ENCODE measurements at places on chromosomes 7 and 10.

DNA sequence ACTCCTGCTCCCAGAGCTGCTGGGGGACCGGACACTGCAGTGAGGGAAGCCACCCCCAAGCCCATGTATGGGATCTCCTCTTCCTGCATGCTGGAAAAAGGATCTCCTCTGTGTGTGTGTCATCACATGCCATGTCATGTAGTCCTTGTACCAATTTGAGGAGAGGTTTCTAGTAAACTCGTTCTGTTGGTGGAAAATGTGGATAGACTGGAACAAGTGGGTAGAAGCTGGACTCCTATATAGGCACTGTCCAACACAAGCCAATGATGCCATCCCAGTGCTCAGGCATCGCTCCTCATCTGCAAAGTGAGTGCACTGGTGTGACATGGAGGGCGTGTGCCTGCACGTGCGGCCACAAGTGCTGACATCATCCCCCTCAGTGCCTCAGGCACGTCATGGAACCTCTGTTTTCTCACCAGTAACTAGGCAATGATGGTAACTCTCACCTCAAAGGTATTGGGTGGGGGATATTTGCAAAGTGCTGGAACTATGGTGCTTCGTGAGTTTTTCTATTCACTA lies 19.3 kb downstream of the MYO1G start:
- DNase-seq, result no peak

GRCh38 chr7:101009629-101010028 lies 10.3 kb upstream of the MUC17 start:
- DNase-seq, result no peak

DNA sequence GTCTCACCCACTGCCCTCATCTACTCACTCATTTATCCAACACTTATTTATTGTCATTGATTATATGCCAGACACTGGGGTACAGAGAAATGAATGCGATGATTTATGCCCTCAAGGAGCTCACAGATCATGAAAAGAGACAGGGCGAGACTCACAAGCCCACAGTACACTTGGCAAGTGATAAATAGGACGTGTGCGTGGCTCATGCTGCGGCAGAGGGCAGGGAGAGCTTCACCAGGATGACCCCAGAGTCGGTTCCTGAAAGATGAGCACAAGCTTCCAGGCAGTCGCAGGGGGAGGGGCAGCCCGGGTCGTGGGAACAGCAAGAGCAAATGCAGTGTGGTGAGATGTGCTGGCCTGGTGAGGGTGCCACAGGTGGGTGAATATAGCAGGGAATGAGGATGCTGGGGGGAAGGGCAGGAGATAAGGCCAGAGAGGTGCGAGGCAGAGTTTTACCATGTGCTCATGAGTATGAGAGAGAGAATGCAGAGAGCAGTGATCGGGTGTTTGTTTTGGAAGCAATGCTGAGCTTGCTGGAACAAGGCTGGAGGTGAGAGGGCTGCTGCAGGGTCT lies 70.9 kb downstream of the ATXN7L1 start:
- DNase-seq, result no peak

DNA sequence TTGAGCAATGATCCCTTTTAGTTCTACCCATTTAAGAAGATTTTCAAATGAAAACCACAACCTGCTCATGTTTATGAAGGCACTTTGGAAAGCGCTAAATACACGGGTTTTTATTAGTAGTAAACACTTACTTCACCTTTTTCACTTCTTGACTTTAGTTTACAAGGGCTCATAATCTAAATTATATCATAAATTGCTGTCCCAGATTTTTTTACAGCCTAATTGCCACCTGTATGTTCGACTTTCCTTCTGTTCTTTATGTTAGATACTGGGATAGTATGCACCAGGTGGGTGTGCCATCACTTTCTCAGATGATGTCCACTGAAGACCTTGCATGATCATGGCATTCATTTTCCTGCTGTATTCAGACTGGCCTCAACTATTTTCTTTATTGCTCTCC lies 22.5 kb downstream of the CFTR start:
- DNase-seq, result no peak

DNA sequence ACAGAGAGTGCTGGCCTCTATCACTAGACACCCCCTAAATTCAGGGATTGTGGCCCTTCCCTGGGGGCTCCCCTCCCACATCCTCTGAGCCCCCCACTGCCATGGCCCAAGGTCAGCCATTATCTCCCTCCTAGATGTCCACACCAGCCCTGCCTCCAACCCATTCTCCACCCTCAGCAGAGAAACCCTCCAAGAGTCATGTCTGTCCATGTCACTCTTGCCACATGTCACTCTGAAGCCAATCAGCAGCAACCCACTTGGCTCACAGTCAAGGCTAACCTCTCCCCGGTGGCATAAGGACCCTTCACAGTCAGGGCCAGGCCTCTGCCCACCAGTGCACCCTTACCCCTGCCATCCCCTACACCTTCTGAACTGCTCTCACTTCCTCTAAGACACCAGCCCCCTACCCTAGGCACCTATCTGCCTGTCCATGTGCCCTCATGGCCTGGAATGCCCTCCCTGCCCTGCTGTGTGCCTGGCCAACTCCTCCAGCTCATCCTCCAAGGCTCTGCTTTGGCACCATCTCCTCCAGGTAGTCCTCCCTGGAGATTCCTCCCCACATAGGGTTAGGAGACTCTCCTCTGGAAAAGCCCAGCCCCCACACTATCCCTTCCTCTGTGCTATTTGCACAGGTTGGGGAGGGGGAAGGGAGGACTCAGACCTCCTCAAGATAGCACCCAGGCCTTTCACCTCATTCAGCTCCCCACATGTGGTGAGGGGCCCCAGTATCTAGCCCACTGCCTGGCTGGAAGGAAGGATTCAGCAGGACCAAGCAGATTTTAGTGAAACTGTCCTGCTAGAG lies 83.7 kb downstream of the GRID1 start:
- DNase-seq, result no peak

DNA sequence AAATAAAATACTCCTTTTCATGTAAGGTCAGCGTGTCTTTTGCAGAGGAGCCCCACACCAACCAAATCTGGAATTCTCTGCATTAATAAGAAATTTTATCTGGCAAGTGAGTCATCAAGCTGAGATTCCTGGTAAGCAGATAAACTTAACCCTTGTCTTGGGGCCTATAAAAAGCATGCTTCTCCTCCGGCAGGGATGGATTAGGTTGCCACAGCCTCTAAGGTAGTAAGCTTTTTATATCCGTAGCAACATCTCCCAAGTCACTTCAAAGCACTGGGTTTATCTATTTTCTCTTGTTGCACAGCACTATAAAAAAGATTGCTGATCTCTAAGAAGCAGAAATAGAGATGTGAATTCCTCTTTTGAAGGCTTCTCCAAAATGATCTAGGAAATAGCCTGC lies 202.8 kb upstream of the NOBOX start:
- no peak for DNase-seq

DNA sequence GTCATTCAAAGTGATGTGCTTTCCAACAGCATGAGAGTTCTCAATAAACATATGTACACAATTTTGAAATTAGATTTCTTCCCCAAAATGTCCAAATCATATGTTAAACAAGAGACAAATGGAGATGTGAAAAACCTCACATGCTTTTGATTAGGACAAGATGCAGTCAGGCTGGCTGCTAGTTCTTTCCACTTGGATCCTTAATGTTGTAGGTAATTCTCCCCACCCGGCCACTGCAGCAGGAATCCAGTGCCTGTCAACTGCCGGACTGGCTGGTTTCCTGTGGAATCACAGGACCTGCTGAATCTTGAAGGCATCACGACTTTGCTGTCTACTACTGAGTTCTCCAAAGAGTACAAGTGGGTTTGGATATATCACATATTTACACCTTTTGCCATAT lies 138.6 kb upstream of the AKR1E2 start:
- DNase-seq, result no peak

DNA sequence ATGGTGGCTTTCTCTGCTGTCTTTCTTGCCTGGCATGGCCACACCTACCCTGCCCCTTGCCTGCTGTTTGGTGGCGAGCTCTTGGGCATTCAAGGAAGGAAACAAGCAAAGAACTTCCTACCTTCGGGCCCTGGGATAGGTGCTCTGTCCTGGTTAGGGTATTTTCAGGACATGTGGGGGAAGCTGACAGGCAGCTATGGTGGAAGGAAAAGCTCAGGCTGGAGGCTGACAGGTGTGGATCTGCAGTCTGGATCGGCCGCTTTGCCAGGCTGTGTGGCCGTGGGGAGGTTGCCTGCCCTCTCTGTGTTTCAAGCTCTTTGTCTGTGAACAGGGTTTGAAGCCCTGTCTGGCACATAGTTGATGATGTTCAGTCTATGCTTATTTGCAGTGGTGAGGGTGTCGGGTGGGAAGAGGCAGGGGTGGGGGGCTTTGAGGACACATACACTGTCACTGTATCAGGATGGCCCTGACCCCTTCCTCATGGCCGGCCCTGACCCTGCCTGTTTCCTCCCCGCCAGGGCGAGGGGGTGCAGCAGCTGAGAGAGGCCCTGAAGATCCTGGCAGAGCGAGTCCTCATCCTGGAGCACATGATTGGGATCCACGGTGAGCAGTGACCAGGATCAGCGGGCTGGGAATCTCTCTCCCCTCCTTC lies 73.7 kb downstream of the MYL10 start:
- no peak for DNase-seq

GRCh38 chr10:132243141-132243540 lies 56.4 kb downstream of the DPYSL4 start:
- DNase-seq, result no peak

DNA sequence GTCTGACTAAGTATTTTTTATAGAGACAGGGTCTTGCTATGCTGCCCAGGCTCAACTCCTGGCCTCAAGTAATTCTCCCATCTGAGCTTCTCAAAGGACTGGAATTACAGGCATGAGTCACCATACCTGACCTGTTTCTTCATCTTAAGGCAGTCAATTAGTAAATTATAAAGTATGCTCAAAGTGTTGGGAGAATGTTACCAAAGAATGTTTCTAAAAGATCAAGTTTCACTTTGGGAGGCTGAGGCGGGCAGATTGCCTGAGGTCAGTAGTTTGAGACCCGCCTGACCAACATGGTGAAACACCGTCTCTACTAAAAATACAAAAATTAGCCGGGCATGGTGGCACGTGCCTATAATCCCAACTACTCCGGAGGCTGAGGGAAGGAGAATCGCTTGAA lies 117.0 kb downstream of the ALOX5 start:
- no peak for DNase-seq

GRCh38 chr10:7665767-7666166 lies 999 bp downstream of the ITIH5 start:
- DNase-seq, result no peak

DNA sequence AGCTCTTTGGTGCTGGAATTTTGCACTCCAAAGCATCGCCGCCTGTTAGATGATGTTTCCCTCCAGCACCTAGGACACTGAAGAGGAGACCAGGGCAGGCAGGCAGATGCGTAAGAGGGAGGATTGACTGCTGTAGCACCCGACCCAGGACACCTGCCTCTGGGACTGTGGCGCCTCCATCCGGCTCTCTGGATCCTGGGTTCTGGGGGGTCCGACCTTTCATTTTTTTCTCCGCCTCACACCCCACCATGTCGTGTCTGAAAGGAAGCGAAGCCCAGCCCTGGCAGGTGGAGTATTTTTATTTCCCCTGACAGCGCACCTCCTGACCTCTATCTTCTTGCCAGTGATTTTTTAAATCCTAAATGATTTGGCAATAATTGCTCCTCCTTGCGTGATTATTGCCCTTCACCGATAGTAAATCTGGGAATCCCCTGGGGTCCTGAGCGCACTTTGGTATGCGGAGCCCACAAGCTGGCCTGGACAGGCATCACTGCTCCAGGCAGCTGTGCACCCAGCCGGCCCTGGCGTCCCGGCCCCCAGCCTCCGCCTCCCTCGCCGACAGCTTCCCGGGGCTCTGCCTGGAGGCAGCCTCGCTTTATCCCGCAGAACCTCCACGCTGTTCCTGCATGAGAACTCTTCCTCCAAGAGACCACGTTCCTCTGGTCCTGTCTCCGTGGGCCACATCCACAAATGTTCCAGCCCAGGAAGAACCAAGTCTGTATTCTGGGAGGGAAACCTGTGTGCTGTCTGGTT lies 48.4 kb downstream of the LHPP start:
- no peak for DNase-seq

GRCh38 chr10:128713874-128714570 lies 587.8 kb upstream of the MKI67 start:
- DNase-seq, result no peak

- DNase-seq, result no peak
Observed at GRCh38 chr10:44017483-44018145, 367.3 kb downstream of the CXCL12 start.

- no peak for DNase-seq
Observed at GRCh38 chr7:10672186-10672585, 301.5 kb upstream of the PHF14 start.

- no peak for DNase-seq
Observed at GRCh38 chr7:90250601-90251303, 5.8 kb downstream of the CFAP69 start.

DNA sequence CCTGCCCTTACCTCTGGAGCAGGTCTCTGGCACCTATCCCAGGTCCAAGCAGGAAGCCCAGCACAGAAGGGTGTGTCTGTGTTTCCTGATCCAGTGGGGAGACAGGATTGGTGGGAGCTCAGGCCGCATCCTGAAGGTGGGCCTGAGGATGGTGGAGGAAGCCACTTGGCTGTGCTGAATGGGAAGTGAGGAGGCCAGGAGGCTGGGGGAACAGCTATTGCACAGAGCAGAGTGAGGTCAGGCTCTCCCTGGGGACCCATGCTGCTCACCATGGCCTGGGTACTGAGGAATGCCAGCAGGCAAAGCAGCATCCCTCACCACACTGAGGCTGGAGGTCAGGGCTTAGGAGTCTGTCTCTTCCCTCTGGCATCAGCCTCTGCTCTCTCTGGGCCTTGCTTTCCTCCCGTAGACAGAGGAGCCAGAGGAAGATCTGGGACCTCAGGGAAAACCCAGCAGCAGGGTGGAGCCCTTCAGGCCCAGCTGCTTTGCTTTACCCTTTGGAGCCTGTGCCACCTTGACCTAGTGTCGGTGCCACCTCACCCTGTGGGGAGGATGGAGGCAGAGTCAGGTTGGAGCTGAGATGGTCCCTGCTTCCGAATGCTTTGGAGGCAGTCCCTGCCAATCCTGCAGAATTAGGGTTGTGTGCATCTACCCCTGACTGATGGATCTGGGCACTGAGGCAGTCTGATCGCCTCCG lies 39.0 kb downstream of the CDH23 start:
- DNase-seq, result no peak

DNA sequence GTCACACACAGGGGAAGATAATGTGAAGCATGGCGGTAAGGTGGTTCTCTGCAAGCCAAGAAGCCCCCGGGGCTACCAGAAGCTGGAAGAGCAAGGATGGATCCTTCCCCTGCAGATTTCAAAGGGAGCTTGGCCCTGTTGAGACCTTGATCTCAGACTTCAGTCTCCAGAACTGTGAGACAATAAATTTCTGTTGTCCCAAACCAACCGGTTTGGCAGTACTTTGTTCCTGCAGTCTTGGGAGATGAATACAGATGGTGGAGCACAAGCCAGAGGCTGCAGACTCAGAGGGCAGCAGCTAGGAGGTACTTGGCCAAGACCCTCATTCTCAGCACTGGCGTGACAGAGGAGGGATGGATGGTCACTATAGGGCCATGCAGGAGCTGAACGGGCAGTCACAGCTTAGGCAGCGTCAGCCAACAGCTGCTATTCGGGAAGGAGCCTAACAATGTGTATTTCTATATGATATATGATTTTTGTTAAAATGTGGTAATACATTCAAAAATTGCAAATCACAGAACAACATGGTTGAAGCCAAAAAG lies 387.3 kb downstream of the TNS3 start:
- no peak for DNase-seq

Measured in NCI-H446 treated with DMSO at 0.1 percent for 48 hours (cell line).